Activated B cell treated with CpG ODN at 0.5 μM for 24 hours (primary cell): ENCODE measurements at places on chromosomes 12 and 14.
A peak's percentile ranks its signal among the peaks of the same experiment; 100 is the strongest.

DNA sequence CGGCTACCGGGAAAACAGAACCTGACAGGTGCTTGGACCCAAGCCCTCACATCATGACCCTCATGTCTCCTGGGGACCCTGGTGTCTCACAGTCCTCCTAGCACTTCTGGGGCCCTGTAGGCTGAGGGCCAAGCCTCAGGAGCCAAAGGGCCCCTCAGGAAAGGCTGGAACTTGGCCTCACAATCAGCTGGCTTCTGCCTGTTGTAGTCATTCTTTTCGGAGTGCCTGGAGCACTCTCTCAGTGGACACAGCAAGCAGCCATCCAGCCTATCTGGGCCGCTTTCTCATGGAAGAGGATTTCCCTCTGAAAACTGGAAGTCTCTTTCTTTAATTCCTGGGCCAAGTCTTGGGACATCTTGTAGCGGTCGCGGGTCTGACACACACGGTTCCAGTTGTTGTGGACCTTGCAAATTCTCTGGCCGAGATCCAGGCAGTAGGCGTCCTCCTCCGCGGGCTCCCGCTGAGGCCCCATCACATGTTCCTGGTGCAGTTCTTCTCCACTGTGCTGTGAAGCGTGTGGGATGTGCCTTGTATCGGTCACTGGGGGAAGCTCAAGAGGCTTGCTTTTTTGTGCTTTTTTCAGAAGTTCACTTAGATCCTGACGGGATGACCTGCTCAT, 169.3 kb downstream of the EMP1 start:
- no peak for DNase-seq

GRCh38 chr14:79342942-79343341, 868.4 kb downstream of the DIO2 start:
- no peak for DNase-seq

DNA sequence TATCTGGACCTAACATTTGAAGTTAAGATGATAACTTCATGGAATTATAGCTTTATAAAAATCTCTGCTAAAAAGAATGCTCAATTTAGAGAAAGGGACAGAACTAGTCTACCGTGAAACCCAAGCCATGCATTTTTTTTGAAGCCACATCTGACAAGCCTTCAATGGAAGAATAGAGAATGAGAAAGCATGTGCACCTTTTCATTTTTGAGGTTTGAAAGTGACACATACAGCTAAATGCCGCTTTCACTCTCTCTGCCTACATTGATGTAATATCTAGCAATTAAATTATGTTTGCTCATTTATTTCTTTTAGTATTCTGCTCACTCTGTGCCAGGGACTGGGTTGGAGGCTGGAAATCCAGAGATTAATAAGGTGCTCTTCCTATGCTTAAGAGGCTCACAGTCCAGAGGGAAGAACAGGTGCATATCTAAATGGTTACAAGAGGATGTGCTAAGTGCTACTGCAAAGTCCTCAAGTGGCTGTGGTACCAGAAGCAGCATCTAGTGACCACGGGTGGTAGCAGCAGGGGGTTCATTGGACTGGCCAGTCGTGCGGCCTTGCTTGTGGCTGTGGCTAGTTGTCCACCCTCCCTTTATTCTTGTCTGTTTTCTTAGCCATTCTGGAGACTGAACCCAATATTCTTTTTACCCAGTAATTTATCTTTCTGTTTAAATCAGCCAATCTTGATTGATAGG, 60.4 kb downstream of the PPP1R36 start:
- DNase-seq, result no peak

GRCh38 chr14:36529062-36529461, 9.0 kb upstream of the NKX2-1 start:
- no peak for DNase-seq

GRCh38 chr14:101078170-101078891, 174.8 kb upstream of the RTL1 start:
- no peak for DNase-seq

GRCh38 chr12:72574138-72574537, 302.0 kb downstream of the TRHDE start:
- DNase-seq, result no peak

- peak; percentile 80 for DNase-seq
These were observed at the start of gene GALNT6 for GRCh38 chr12:51391283-51392123. Gene GALNT6, minus strand, starts transcription at chr12:51391406. Its CDS starts 11,625 bp downstream, at chr12:51379781.

GRCh38 chr14:24938593-24938992, 111.4 kb downstream of the STXBP6 start:
- no peak for DNase-seq

DNA sequence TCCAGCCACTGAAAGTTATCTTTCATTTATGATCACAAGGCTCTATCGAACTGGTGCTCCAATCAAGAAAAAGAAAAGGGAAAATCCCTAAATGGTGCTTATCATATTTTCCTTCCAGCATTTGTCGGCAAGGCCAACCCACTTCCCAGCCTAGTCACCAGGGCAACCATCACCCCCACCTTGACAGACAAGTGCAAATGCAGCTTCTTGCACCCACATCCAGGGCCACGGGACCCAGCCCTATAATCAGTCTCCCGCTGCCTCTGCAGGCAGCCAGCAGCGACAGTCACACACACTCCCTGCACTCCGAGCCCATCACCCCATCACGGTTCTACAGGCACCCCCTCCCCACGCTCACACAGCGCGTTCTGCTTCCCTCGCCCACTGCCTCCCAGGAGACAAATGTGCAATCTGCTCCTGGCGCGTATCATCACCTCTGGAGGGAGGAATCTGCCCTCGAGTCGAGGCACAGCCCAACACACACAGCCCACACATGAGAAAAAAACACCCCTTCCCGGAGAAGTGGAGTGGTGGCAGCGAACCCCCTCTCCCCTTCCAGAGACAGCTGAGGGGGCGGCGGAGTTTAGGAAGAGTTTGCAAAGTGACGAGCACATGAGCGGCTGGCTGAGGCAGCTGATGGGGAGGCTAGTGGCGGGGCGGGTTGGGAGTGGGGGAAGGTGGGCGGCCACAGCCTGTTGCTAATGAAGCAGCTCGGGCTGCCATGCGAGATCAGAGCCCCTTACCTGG, 9.3 kb upstream of the PPP4R4 start:
- DNase-seq, result no peak

- no peak for DNase-seq
These were observed 98.0 kb downstream of the VCPKMT start for GRCh38 chr14:50018201-50018932.

- no peak for DNase-seq
These were observed 172.6 kb downstream of the PRKCH start for GRCh38 chr14:61494018-61494417.

- no peak for DNase-seq
These were observed 12.5 kb downstream of the TM7SF3 start for GRCh38 chr12:27001663-27002062.

DNA sequence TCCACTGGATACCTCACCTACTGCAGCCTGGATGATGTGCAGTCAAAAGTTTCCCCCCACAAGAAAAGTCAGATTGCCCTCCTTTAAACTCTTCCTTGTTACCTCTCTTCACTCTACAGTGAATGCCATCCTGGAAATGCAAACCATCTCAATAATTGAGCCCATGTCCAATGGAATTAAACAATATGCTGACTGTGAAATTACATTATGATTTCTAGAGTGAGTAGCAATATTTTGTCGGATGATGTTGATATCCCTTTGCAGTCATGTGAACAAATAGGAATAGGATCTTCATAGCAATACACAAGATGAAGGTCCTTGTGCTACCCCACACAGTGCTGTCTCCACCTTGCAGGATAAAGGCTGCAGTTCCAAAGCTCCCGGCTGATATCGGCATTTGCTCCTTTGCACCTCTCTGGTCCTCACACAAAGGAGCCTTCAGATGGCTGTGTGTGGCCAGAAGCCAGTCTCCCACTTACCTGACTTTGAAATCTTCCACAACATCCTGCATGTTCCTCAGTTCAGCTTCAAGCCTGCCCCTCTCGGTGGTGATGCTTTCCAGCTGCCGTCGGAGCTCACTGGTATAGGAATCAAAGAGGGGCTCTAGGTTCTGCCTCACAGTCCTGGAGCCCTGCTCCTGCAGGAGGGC, 1.5 kb downstream of the KRT75 start:
- no peak for DNase-seq

DNA sequence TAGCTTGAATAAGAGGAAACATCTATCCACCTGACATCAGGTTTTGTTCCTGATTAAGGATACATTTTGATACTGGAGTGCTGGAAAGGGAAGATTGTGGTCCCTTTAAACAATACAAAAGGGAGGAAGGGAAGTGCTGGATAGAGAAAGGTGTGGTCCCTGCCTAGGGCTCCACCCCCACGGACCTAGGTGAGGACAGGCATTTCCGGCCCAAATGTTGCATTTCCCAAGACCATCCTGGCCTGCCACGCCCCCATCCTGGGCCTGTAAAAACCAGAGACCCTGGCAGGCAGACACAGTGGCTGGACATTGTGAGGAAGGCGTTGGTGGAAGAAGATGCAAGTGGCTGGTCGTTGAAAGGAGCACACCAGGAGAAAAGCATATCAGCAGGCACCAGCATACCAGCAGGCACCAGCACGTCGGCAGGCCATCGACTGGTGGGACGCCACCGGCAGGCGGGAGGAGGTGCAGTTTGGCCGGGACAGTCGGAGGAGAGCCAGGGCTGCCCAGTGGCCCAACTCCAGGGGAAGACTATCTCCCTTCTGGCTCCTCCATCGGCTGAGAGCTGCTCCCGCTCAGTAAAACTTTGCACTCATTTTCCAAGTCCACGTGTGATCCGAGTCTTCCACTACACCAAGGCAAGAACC, 53.2 kb upstream of the AMN1 start:
- DNase-seq, result no peak

DNA sequence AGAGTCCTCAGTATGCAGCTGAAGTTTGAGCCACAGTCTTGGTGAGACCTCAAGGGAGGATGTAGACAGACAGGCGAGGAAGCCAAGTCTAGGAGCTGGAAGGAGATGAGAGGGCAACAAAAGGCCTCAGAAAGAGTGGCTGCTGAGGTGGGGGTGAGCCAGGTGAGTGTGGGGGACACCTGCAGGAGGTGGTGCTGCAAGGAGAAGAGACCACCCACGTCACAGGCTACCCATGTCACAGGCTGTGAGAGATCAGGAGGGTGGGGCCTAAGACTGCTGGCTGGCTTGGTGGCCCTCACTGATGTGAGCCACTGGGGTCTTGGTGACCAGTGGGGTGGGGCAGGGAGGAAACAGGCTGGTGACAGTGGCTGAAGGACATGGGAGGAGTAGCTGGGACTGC, 97.3 kb downstream of the KIF26A start:
- DNase-seq, result peak; percentile 4
